ENCODE measurements at places on chromosomes 6 and 20. TPM values are rescaled to one million over a fixed set of nuclear protein-coding genes. Genes with fewer than 3 reads are reported as not detected.

- no peak for DNase-seq
Measured at GRCh38 chr6:150770637-150771036, 94.9 kb upstream of the MTHFD1L start.

DNA sequence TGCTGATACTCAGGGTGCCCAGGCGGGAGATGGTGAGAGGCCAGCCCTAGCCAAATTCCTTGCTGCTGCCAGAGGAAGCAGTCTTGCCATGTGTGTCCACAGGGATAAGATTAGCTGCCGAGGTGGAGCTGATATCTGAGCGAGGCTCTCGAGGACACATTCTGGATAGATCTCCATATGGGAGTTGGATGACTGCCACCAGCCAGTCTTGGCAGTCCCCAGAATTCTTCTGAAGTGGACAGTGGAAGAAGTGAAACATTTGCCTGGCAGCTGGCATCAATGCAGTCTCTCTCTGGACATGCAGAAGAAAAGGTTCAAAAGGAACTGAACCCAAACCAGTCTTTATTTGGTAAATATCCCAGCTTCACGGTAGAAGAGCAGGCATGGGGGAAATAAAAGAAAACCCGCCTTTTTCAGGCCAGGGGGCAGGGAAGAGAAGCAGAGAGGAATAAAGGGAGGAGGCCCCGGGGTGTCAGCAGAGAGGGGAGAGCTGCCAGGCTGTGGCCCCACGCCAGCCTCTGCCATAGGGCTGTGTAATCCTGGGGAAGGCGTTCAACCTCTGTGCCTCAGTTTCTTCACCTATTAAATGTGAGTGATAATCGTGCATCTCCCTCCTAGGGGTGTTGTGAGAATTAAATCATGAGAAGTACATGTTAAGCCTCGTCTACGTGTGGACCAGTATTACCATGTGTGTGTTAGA lies 3.7 kb upstream of the FUCA2 start:
- no peak for DNase-seq

- DNase-seq, result no peak
Measured at GRCh38 chr6:144853603-144854002, 568.5 kb downstream of the UTRN start.

- no peak for DNase-seq
Measured at GRCh38 chr20:53576195-53576580, 17.5 kb downstream of the ZNF217 start.

CALHM6 gene
- total RNA-seq, result 3.3 TPM

TSPO2 gene
- total RNA-seq, result not detected

CLDN20 gene
- total RNA-seq, result not detected

Measured in transverse colon (tissue), 4 donors.